ENCODE measurements at places on chromosomes 12 and 14. TPM values are rescaled to one million over a fixed set of nuclear protein-coding genes. Genes with fewer than 3 reads are reported as not detected.

The PPTC7 gene
- total RNA-seq: 40.4 TPM

The TGFB3 gene
- total RNA-seq: 6.3 TPM

The CPNE8 gene
- total RNA-seq: 6.1 TPM

The GLTP gene
- total RNA-seq: 22.2 TPM

The KRT85 gene
- total RNA-seq: not detected

The FAIM2 gene
- total RNA-seq: 0.52 TPM

The NDRG2 gene
- total RNA-seq: 7.8 TPM

The WDHD1 gene
- total RNA-seq: 60.7 TPM

The DHH gene
- total RNA-seq: 0.19 TPM

The ANG gene
- total RNA-seq: 0.48 TPM

The TAS2R8 gene
- total RNA-seq: not detected

The KLRD1 gene
- 0.89 TPM for total RNA-seq

The ALDH2 gene
- total RNA-seq: 3.2 TPM

The DLGAP5 gene
- total RNA-seq: 187 TPM

The HOMEZ gene
- total RNA-seq: 6.4 TPM

The PTPRO gene
- total RNA-seq: 2.4 TPM

The AQP6 gene
- not detected for total RNA-seq

The CHGA gene
- not detected for total RNA-seq

The DTD2 gene
- total RNA-seq: 8.6 TPM

The TUBA1C gene
- 260 TPM for total RNA-seq

The SCN8A gene
- total RNA-seq: 1.5 TPM

The EIF2S3B gene
- 0.30 TPM for total RNA-seq

The NANOG gene
- total RNA-seq: not detected

The SLC7A8 gene
- total RNA-seq: 1.2 TPM

The KLHL33 gene
- 0.04 TPM for total RNA-seq

The EAPP gene
- 37.7 TPM for total RNA-seq

The PLCZ1 gene
- not detected for total RNA-seq

The GRIP1 gene
- total RNA-seq: 0.66 TPM

The SLC5A8 gene
- not detected for total RNA-seq

The ASCL1 gene
- 0.16 TPM for total RNA-seq

The PIK3C2G gene
- total RNA-seq: not detected

The LRRK2 gene
- total RNA-seq: not detected

The SLC39A5 gene
- 0.51 TPM for total RNA-seq

The SYNE3 gene
- 73.8 TPM for total RNA-seq

The GPRC5D gene
- not detected for total RNA-seq

The KRT86 gene
- 0.37 TPM for total RNA-seq

The FGF23 gene
- total RNA-seq: not detected

The CLEC1B gene
- total RNA-seq: not detected

The ADCY4 gene
- total RNA-seq: 5.7 TPM

The RD3L gene
- total RNA-seq: not detected

The RIPK3 gene
- total RNA-seq: 11.1 TPM

The TMEM132C gene
- total RNA-seq: not detected

The LRP1 gene
- 5.9 TPM for total RNA-seq

The CLEC2B gene
- 15.0 TPM for total RNA-seq

The RAD9B gene
- 2.0 TPM for total RNA-seq

The FLVCR2 gene
- total RNA-seq: 11.6 TPM

The LBHD2 gene
- not detected for total RNA-seq
